ENCODE measurements at places on chromosomes 3 and 15.

GRCh38 chr15:93707751-93708150 lies 523.6 kb upstream of the MCTP2 start:
- no peak for DNase-seq

DNA sequence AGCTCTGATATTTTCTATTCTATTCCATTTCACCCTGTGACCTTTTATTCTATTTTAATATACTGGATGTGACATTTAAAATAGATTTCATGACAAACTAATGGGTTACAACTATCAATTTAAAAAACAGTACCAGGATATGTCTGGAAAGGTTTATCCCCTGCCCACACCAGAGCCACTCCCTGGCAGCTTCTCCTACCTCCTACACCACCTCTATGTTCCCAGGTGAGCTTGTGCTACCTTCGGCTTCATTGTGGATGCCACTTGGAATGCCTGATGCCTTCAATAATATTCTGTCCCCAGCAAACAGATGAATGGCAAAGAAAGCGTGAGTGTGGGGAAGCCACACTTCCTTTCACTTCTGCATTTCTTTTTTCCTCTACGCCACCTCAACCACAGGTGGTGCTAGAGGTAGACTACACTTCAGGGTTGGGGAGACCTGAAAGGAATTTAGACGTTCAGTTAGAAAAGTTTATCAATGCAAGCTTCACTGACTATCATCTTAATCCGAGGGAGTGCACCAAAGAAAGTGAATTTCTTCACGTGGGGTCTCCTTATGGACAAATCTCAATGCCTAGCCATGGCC lies 213.0 kb downstream of the SSR3 start:
- DNase-seq = no peak

- DNase-seq = peak; percentile 61
Observed at GRCh38 chr3:126357295-126358037, at the start of gene KLF15. Gene KLF15, minus strand, starts transcription at chr3:126357408. Its CDS starts 4,486 bp downstream, at chr3:126352922.

- DNase-seq = no peak
Observed at GRCh38 chr15:73844356-73844755, 29.0 kb upstream of the TBC1D21 start.

- no peak for DNase-seq
Observed at GRCh38 chr3:169118666-169119370, 544.7 kb downstream of the MECOM start.

DNA sequence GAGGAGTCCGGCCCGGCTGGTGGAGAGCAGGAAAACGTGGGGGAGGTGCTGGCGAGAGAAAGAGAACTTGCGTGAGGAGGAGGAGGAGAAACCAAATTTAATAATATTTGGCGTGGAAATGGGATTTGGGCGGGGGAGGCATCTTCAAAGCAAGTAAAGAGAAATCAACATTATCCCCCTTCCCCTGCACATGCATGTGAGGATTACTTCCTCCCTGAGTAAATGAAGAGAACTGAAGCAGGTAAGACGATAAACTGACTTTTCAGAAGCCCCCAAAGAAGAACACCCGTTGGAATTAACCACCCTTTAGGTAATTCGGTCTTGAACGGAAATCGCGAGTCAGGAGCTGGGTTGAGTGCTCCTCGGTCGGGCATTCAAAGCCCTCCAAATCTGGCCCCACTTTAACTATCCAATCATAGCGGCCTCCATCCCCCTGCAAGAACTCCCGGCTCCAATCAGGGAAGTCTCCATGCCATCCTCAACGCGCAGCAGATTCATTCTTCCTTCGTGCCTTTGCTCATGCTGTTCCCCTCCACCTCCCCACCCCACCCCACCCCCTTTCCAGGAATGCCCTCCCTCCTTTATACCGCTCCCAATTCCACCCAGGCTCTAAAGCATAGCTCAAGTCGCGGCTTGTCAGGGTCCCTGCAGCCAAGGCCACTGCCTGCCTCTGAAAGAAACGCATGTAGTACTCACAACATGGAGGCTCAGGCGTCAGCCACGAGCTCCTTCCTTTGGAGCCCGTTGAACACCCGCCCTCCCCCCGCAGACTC lies 545 bp upstream of the RFX7 start:
- DNase-seq = peak; percentile 5

DNA sequence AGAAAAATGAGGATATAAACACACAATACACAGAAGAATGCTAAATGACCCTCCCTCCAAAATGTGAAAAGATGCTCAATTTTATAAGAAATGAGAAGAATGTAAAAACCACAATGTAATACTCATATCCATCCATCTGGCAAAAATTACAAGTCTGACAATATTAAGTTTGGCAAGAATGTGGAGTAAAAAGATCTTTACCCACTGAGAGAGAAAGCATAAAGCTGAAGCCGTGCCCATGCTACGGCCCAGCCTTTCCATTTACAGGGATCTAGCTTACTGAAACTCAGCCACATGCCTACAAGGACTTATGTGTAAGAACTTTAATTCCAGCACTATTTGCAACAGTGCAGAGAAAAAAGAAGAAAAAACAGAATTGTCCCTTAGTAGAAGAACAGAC lies 42.9 kb downstream of the ATP13A3 start:
- no peak for DNase-seq

DNA sequence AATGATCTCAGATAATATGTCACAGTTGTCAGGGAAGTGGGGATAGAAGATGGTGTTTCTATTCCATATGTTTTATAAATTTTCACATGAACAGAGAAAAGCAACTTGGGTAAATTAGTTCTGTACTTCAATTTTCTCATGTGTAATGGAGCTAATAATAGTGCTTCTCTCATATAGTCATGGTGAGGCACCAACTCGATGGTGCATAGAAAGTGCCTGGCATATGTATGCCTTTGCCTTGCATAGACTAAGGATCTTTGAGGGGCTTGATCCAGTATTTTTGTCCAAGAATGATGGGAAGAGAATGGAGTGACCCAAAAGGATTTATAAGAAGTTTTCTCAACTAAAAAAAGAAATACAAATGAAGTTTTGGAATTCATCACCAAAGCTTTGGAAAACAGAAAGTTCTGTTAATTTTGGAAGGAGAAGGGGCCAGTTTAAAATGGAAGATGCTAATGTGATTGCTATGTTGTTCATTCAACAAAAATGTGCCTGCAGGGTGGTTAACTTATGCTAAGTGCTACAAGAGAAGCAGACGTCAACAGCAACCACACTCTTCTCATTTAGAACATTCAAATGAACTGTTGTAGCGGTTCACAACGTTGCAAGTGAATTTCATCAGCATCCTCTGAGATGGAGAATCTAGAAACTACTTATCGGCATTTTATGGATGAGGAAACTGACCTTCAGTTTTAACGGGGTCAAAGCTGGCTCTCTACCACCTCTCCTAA lies 86.1 kb downstream of the RTP4 start:
- no peak for DNase-seq

DNA sequence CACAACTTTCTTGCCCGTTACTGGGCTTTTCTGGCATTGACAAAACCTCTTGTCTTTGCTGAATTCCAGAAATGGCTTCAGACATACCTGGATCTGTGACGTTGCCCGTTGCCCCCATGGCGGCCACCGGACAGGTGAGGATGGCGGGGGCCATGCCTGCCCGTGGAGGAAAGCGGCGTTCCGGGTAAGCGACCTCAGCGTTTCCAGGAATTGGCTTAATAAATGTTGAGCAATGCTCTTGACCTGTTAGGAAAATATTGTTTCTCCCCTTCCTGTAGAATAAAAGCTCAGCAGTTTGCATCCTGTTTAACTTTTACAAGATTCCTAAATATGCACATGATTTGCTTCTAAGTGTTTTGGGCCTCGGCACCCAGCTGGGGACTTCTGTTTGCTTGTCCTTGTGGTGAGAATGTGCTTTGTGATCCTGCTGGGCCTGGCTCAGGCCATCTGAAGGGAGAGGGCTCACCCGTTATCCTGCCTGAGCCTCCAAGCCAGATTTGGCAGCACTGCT lies 46.7 kb downstream of the ARNT2 start:
- DNase-seq = no peak
